Right renal pelvis (tissue), 4 donors: ENCODE measurements at places on chromosomes 13 and 19. TPM values are rescaled to one million over a fixed set of nuclear protein-coding genes. Genes with fewer than 3 reads are reported as not detected.

HRC gene
- 29.6 TPM for polyA plus RNA-seq

GRCh38 chr13:31725841-31726240 lies 13.5 kb upstream of the RXFP2 start:
- DNase-seq: no peak

DNA sequence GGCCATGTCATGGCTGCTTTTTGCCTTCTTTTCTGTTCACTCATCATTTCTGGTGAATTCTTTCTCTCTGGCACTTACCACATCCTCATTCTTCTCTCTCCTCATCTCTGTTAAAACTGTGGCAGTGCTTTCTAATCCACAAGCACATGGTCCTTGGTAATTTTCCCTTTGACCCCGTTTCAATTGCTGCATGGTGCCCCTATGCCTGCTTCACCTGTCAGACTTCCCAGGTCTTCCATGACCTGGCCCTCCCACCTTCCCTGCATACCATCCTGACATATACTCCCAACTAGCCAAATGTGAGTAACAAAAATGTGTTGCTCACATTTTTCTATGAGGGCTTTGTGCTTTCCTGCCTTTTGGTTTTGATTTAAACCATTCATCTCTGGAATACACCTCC lies 286.5 kb downstream of the MTUS2 start:
- DNase-seq: no peak

- DNase-seq: no peak
Measured at GRCh38 chr19:45785781-45786532, 3.7 kb upstream of the DMPK start.

GRCh38 chr13:26872525-26873385 lies 112.2 kb upstream of the GPR12 start:
- DNase-seq: peak; percentile 22

DNA sequence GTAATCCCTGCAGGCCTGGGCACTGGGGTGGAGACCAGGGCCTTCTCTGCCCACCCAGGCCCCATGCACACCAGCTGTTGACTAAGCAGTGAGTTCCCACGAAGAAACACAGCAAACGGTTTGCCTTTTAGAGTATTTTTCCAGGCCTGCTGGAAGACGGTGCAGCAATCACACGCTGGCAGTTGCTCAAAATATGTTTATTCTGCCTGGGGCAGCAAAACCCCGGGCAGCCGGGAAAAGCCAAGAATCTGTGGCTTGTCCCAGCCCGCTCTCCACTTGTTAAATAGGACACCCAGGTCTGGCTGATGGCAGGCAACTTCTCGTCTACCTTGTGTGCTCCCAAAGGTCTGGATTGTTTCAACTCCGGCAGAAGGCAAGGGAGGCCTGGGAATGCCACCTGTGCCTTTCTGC lies 40.8 kb downstream of the GGACT start:
- DNase-seq: no peak

FCAR gene
- not detected for polyA plus RNA-seq

NALCN gene
- 0.86 TPM for polyA plus RNA-seq

MBD3L2 gene
- not detected for polyA plus RNA-seq

VN1R2 gene
- polyA plus RNA-seq: not detected

DNA sequence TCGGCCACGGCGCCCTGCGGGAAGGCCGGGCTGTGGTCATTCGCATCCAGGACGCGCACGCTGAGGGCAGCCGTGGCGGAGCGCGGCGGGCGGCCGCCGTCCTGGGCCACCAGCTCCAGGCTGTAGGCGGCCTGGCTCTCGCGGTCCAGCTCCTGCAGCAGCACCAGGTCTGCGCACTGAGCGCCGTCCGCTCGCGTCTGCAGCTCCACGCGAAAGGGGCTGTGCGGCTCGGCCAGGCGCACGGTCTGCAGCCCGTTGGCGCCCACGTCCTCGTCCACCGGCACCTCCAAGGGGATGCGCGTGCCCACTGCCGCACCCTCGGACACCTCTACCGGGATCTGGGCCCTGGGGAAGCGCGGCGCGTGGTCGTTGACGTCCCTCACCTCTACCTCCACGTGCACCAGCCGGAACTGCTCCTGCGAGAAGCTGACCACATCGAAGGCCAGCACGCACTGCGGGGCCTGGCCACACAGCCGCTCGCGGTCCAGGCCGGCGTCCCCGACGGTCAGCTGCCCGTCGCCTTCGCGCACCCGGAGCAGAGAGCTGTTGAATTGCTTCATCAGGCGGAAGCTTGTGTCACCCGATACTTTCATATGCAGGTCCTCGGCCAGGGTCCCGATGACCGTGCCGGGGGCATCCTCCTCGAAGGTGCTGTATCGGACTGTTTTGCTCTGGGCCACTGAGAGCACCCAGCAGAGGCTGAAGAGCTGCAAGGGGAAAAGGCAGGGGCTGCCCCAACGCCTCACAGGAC lies 583 bp downstream of the PCDH8 start:
- DNase-seq: no peak

DNA sequence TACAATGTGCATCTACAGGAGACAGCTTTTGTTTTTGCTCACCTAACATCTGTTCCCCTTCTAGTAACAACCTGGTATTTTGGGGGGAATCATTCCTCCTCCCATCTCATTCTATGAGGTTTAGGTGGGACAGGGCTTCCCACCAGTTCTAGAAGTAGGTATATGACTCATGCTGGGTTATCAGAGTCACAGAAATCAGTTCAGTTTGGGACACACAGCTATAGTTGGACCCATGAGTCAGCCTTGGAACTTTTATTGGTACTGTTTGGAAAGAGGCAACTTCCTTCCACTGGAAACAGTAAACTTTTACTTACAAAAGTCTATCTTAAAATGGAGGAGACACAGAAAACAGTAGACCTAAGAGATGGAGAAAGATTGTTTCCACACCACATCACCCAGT lies 185.5 kb downstream of the DNAJC3 start:
- no peak for DNase-seq

CILP2 gene
- polyA plus RNA-seq: 0.13 TPM

GPR180 gene
- polyA plus RNA-seq: 9.5 TPM

DNA sequence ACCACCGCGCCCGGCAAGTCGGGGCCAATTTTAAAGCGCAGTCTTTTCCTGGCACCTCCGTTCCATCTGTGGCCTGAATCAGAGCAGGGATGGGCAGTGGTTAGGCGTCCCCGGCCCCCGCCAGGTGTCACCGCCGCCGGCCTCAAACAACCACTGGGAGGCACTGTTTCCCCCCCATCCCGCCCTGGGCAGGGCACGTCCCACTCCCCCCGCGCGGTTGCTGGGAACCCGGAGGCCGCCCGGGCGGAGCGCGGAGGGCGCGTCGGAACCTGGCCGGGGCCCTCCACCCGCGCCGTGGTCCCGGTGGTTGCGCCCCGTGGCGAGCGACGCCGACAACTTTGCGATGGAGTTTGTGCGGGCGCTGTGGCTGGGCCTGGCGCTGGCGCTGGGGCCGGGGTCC lies at the start of gene GRIN3B:
Gene GRIN3B, plus strand, starts transcription at position 325 of the 400 bp plus-strand sequence. Its CDS starts 19 bp downstream, at position 344.
- no peak for DNase-seq

UBE2L5 gene
- polyA plus RNA-seq: 0.30 TPM

ZGLP1 gene
- polyA plus RNA-seq: 4.0 TPM

DNA sequence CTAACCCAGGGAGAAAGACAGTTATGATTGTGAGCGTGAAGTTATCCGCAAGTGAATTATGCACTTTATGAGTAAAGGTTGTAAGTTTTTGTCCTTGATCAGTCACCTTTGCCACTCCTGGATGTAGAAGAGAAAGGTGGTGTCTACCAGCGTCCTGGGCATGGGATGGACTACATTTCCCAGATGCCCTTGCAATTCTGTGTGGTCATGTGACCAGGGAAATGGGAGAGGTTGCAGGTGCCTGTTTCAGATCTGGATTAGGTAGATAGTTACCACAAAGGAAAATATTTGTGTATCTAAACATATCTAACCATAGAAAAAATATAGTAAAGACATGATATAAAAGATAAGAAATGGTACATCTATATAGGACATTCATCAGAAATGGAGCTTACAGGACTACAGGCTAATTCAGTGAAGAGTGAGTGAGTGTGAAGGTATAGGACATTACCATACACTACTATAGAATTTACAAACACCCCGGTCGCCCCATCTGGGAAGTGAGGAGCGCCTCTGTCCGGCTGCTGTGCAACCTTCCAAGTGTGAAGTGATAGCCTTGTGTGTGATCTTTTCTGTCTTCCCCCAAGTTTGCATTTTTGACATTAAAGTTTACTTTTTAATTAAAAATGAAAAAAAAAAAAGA lies 51.6 kb upstream of the CACNA1A start:
- DNase-seq: no peak

DNA sequence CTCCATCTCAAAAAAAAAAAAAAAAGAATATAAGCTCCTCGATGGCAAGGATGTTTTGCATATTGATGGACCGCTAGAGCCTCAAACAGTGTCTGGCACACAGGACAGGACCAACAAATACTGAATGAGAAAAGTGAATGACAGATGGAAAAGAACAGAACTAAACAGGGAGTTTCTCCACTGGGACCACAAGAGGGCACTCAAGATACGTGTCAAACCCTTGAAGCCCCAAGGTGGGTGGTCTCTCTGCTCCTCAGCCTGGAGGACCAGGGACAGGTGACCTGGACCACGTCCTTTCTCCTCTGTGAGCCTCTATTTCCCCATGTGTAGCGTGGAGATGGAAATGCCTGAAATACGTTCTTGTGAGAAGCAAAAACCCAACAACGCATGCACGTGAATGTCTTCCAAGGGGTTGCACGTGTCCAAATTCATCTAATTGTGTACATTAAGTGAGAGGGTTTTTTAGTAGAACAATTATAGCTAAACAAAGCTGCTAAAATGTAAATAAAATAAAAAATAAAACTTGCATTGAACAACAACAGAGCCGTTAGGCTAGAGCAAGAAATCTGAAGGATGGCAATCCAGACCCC lies 5.7 kb upstream of the CDC42EP5 start:
- no peak for DNase-seq

C1QTNF9B gene
- 0.20 TPM for polyA plus RNA-seq
